IPS-NIHi11 (cell line): ENCODE measurements at places on chromosomes 4 and X.

- no peak for DNase-seq
These were observed 16.2 kb upstream of the ZFX start for GRCh38 chrX:24133312-24133711.

DNA sequence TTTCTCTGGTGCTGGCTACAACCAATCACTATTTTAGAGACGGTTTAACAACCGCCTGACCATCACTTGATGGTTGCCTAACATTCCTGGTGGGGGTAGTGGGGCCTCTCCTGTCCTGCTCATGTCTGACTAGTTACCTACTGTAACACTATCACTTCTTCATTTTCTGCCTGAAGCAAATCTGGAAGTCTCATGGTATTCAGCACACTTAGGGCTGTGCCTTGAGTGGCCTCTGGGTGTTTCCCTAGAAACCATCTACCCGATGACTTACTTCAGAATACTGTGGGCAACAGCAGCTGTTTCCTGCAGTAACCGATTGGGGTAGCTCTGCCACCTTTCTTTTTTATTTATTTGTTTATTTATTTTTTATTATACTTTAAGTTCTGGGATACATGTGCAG, 880.1 kb upstream of the INTU start:
- DNase-seq, result no peak

DNA sequence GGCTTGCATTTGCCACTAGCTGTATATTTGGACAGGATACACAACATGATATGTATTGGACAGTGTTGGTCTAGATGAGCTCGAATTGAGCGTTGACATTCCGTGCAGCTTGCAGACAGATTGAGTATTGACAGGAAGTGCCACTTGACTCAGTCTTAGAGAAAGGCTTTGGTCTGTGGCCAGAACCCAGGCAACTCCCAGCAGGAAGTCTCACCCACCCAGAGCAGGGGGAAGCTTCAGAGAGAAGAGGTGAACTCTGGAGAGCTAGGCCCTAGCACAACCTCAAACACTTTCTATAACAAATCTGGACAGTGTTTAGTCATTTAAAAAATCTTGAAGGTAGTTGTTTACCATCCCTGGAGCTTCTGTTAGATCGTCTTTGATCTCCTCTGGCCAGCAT, 280.5 kb downstream of the FBXW7 start:
- no peak for DNase-seq

DNA sequence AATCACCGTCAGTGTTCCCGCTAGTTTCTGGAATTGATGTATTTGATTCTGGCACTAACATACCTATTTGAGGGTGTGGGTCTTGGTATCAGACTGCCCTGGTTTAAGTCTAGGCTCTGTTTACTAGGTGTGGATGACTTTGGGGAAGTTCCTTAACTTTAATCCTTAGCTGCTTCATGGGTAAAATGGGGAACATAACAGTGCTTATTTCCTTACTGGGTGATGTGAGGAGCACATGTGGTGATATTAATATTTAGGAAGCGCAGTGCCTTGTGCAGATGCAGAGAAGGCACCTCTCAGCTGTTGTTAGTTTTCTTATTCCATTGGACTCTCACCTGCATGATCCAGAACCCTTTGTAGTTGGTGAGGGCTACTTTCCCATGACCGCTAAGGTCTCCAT, 17.1 kb downstream of the RNF4 start:
- no peak for DNase-seq

DNA sequence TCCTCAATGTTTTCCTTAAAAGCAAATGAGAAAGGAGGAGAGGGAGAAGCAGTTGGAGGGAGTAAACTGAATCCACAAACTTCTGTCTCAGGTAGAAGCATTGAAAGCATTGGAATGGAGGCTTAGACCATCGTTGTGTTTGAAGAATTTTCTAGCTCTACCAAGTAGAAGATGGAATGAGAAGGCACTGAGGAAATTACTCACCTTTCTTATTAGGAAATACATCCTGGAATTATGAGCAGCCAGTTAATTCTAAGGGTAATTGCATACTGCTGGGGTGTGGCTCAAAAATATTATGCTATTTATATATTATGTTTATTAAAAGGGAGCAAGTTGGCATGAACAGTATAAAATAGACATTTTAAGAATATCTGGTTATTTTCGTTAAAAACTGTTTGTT, 12.9 kb downstream of the PGM2 start:
- no peak for DNase-seq

GRCh38 chr4:134650461-134650860, 448.9 kb upstream of the PABPC4L start:
- no peak for DNase-seq

- no peak for DNase-seq
These were observed 314.9 kb upstream of the DIPK2B start for GRCh38 chrX:45515262-45516215.

- DNase-seq, result no peak
These were observed 15.4 kb downstream of the TMPRSS11E start for GRCh38 chr4:68462691-68463090.

DNA sequence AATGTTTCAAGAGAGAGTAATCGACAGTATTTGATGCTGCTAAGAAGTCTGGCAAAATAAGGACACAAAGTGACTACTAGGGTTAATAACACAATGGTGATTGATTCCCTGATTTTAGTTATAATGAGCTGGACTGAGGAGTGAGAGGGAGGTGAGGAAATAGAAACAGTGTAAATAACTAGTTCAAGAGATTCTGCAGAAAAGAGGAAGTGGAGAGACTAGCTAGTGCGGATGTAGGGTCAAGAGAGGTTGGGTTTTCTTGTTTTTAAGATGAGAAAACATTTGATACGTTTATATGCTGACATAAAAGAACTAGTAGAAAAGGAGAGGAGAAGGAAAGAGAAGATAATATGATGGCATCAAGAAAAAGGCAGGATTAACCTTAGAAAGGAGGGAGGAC, 12.2 kb upstream of the TRPC5 start:
- DNase-seq, result no peak

GRCh38 chr4:36304138-36304681, 22.8 kb downstream of the DTHD1 start:
- no peak for DNase-seq

DNA sequence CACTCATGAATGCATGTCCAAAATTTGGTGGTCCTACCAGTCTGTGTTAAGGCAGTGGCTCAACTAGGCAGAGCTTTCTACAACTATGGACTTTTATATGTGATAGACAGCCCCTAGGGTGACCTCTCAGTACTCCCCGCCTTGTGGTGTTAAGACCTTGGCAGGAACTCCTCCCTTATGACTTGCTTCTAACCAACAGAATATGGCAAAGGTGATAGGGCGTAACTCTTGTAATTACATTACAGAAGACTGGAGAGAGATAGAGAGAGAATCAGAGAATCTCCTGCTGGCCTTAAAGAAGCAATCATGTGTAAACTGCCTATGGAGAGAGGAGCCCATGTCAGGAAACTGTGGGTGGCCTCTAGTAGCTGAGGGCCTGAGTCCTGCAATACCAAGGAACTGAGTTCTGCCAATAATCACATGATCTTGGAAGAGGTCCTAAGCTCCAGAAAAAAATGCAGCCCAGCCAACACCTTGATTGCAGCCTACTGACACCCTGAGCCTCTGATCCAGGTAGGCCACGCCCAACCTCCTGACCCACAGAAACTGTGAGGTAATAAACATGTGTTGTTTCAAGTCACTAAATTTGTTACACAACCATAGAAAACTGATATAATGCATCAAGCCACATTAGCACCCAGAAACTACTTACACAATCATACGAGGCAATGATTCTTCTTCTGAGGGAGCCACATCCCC, 68.9 kb downstream of the INPP4B start:
- DNase-seq, result no peak

GRCh38 chrX:137366018-137366633, 199.8 kb upstream of the ZIC3 start:
- no peak for DNase-seq

DNA sequence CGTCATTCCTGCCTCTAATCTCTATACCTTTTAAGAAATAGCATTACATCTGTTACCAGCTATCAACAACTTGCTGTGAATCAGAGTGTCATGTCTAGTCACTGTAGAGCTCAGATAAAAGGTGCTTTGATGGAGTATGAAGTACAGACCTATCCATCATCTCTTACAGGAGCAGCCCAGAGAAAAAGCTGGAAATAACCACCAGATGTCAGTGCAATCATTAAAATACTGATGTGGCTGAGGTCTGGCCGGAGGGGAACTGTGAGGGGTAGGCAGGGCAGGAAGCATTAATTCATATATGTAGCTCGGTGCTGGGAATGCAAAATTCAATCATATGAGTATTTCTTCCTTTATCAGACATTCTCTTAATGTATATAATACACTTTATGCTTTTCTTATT, 100.6 kb downstream of the AKAP4 start:
- peak; percentile 19 for DNase-seq

GRCh38 chr4:86132468-86132867, 227.4 kb downstream of the MAPK10 start:
- no peak for DNase-seq

DNA sequence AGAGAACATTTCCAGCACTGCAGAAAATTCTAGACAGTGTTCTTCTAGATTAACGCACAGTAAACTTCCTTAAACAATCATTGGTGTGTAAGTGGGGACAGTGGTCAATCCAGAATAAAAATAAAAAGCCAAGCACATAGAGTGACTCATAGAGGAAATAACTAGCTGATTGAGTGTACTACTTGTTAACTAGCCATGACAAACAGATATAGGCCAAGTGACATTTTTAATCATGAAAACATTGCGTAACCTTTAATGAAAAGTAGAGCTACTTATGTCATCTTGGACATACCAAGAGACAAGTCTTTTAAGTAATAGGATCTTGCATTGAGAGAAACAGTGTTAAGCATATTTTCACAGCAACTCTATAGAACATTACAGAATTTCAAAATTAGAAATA, 233.9 kb upstream of the MAB21L2 start:
- DNase-seq, result no peak

DNA sequence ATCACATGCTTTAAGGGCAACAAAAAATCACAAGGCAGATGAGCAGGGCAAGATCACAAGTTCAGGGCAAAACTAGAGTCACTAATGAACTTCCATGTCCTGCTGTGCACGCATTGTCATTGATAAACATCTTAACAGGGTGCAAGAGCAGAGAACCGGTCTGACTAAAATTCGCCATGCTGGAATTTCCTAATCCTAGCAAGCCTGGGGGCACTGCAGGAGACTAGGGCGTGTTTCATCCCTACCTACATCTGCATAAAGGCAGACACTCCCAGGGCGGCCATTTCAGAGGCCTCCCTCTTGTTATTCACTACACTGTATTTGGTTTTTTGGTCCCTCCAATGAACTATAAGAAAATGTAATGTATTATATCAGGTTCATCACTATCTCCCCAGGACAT, 203.6 kb downstream of the ARHGEF9 start:
- DNase-seq, result no peak

- DNase-seq, result no peak
These were observed 45.0 kb downstream of the CPLX1 start for GRCh38 chr4:780716-781492.

DNA sequence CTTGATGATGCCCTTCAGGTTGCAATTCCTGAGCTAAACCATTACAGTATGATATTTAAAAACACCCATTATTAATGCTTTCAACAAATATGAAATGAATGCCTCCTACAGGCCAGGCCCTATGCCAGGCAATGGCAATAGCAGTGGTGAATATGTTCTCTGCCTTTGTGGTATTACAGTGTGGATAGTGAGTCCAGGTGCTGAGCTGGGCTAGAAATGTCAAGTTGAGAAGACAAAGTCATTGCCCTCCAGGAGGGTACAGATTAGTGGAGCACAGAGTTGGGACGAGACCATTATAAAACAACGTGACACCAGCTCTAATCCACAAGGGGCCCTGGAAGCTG, 81.9 kb downstream of the RBM47 start:
- DNase-seq, result no peak

DNA sequence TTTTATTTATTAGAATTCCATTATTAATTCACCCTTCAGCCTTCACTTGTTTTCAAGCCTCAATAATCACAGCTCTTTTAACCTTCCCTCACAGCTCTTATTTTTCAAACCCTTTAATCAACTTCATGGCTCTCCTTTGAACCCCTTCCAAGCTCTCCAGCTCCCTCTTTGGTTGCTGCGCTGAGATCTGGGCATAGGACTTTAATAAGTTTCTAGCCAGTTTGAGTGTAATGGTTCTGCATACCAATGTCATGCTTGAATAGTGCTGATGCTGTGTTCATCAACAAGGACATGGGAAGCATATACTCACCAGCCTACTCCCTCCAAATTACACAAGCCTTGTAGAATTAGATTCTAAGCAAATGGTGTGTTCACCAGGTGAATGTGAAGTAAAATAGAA, 3.5 kb upstream of the RNF212 start:
- no peak for DNase-seq

DNA sequence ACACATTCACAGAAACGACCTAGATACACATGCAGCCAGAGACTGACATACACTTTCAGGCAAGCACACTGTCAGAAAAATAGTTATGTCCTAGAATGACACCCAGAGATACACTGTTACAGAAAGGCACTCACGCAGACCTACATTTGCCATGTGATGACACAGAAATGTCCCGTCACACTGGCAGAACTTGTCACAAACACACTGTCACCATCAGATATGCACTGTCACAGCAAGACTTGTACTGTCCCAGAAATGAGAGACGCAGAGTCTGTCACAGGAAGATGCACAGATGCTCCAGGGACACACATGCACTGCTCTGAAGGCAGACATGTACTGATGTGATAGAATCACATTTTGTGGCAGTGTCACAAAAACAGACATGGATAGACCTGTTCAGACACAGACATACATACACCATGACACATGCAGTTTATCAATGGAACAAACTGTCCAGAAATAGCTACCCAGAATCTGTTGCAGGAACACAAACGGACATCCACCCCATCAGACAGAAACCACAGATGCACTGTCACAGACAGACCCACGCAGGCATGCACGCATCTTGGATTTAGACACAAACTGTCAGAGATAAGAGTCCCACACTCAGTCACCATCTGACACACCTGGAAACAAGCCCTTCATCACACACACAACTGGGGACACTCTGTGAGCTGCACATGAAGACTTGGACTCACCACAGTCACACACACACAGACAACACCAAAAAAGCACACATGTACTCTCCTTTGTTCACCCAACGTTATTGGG, 1.3 kb upstream of the PIM2 start:
- DNase-seq, result no peak

- DNase-seq, result no peak
These were observed 48.0 kb upstream of the MAP3K15 start for GRCh38 chrX:19563327-19563726.

DNA sequence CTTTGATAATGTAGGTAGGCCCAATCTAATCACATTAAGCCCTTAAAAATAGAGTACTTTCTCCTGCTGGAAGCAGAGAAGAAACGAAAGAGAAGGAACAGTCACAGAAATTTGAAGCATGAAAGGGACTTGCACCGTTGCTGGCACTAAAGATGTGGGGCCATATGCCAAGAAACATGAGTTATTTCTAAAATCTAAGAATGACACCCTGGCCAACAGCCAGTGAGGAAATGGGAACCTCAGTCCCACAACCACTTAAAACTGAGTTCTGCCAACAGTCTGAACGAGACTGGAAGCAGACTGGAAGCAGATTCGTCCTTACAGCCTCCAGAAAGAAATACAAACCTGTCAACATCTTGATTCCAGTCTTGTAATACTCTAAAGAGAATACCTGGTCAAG, 70.1 kb downstream of the CENPC start:
- no peak for DNase-seq

- DNase-seq, result no peak
These were observed 4.7 kb downstream of the USP51 start for GRCh38 chrX:55484948-55485347.

GRCh38 chrX:53294024-53294648, 12.8 kb upstream of the IQSEC2 start:
- DNase-seq, result no peak
